Retina (tissue), 1 donor: ENCODE measurements at places on chromosomes 11 and 22.

DNA sequence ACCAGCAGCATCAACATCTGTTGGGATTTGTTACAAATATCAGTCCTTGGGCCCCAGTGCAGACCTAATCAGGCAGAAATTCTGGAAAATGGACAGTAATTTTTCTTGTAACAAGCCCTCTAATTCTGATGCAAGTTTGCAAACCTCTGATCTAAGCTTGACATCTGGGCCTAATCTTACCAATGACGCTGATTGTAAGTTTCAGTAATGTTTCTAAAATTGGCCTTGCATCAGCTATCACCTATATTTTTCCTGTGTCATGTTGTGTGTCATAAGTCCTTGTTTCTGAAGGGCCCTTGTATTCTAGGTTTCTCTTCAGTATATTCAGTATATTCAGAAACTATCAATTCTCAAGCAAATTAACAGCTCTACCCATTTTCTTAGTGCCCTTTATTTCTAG, 36.4 kb downstream of the ZNF215 start:
- no peak for DNase-seq

GRCh38 chr11:2517386-2518064, 72.7 kb downstream of the KCNQ1 start:
- DNase-seq: peak; percentile 0

GRCh38 chr22:38831166-38831945, 12.5 kb downstream of the NPTXR start:
- no peak for DNase-seq

- no peak for DNase-seq
These were observed 39.8 kb downstream of the GLB1L2 start for GRCh38 chr11:134371436-134372185.

DNA sequence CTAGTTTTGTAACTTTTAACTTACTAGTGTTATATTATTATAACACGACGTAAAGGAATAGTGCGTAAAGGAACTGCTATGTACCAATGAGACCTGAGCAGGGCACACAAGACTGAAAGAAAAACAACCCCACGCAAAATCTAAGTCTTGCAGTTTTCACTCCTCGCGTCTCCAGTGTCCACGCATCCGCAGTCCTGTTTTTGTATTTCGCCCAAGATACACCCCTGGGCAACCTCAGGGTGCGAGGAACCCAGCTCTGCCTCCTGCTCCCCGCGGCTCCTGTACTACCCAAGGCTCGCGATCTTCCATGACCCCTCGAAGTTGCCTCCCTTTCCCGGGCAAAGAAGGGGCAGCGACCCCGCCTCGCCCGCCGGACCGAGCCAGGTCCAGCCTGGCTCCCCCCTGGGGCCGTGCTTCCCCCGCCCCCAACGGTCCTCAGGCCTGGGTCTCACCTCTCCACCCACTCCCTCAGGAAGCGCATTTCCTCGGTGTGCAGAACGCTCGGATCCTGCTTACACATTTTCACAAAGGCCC, 393 bp downstream of the ST13 start:
- DNase-seq: peak; percentile 85

DNA sequence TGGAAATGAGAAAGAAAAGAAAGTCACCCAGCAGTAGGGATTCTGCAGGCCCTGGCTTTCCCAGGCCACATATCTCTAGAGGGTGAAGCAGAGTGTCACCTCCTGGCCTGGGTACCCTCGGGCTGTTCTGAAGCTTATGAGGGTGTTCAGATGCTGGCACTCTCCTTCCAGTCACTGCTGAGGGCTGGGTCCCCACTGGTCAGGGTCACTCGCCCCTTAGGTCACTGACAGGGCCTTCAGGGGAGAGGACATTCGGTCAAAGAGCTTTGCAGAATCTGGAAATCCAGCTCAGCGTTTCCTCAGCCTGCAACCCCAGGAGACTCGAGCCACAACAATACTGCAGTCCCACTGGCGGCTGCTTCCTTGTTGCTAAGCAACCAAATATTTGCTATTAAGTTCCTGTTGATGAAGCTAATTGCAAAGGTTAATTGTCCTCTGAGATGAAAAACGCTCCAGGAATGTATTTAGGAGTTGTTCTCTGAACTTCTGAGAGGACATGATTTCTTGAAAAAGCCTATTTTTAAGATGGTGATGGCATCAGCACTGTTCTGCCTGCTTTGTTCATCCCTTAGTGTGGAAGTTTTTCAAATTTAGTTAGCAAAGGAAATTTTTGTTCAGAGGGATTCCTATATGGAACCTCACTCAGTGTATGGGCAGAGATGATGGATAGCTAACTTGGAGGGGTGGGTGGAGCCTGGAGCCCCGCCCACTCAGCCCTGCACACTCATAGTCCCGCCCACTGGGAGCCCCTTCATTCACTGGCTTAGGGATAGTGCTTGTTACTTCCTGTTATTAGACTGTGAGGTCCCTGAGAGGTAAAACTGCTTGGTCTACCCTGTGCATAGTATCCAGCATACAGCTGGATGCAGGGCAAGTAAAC, 109.2 kb downstream of the CSNK2A3 start:
- DNase-seq: peak; percentile 77

DNA sequence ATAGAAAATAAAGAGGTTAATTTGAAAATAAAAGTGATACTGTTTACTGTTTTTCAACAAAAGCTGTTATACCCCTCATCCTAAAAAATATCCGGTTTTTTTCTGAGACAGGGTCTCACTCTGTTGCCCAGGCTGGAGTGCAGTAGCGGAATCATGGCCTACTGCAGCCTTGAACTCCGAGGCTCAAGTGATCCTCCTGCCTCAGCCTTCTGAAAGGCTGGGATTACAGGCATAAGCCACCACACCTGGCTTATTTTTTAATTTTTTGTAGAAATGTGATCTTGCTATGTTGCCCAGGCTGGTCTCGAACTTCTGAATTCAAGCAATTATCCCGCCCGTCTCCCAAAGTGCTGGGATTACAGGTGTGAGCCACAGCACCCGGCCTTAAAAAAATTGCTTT, 35.7 kb downstream of the ALG9 start:
- no peak for DNase-seq

GRCh38 chr22:30272781-30273601, 6.3 kb upstream of the OSM start:
- no peak for DNase-seq

DNA sequence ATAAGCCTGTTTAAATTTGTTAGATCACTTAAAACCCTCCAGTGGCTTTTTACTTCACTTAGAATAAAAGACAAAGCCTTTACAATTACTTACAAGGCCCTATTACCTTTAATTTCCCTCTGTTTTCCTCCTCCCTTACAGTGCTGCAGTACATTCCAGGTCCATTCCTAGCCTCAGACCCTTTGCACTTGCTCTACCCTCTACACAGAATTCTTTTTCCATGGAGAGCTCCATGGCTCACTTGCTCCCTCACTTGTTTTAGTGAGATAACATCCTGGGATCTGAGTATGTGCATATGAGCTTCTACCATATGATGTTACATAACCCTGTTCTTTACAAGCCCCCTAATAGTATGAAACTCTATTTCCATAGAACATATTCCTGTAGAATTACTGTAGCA, 24.4 kb downstream of the ZNF214 start:
- DNase-seq: no peak

GRCh38 chr11:95147364-95147905, 57.8 kb downstream of the ENDOD1 start:
- no peak for DNase-seq

- DNase-seq: no peak
These were observed 50.3 kb upstream of the SORL1-AS1 start for GRCh38 chr11:121503051-121503450.

GRCh38 chr22:31938296-31938695, 6.0 kb upstream of the YWHAH start:
- DNase-seq: no peak

- no peak for DNase-seq
These were observed 43.5 kb downstream of the NELL1 start for GRCh38 chr11:20712912-20713311.

- DNase-seq: no peak
These were observed 67.7 kb downstream of the CELSR1 start for GRCh38 chr22:46469711-46470110.

GRCh38 chr22:20118300-20119020, 1.4 kb upstream of the TRMT2A start:
- DNase-seq: no peak

- DNase-seq: no peak
These were observed 109.3 kb downstream of the DDX10 start for GRCh38 chr11:108774037-108774730.

DNA sequence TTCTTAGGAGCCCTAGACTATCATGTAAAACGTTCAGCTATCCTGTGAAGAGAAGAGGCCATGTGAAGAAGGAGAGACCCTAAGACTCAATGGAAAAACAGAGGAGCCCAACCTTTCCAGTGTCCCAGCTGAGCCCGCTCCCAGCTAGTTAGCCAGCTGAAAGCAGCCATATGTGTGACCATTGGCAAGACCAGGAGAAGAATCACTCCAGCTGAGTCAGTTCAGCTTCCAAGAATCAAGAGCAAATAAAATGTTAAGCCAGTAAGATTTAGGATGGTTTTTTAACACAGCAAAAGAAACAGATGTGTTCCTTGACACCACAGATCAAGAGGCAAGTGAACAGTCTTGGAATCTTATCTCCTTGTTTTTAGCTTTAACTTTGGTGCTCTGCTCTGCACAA, 108.0 kb downstream of the CCDC81 start:
- DNase-seq: no peak

DNA sequence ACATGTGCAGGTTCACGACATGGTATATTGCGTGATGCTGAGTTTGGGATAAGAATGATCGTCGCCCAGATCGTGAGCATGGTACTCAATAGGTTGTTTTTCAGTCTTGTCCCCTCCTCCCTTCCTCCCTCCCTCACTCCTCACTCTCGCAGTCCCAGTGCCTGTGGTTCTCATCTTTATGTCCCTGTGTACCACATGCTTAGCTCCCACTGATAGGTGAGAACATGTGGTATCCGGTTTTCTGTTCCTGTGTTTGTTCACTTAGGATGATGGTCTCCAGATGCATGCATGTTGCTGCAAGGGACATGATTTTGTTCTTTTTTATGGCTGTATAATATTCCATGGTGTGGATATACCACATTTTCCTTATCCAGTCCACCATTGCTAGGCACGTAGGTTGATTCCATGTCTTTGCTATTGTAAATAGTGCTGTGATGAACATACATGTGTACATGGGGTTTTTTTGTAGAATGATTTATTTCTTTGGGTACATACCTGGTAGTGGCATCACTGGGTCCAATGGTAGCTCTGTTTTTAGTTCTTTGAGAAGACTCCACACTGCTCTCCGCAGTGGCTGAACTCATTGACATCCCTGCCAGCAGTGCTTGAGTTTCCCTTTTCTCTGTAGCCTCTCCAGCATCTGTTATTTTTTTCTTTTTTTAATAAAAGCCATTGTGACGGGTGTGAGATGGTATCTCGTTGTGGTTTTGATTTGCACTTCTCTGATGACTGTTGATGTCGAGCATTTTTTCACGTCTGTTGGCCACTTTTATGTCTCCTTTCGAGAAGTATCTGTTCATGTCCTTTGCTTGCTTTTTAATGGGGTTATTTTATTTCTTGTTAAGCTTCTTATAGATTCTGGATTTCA, 16.4 kb downstream of the ZBED4 start:
- DNase-seq: no peak

DNA sequence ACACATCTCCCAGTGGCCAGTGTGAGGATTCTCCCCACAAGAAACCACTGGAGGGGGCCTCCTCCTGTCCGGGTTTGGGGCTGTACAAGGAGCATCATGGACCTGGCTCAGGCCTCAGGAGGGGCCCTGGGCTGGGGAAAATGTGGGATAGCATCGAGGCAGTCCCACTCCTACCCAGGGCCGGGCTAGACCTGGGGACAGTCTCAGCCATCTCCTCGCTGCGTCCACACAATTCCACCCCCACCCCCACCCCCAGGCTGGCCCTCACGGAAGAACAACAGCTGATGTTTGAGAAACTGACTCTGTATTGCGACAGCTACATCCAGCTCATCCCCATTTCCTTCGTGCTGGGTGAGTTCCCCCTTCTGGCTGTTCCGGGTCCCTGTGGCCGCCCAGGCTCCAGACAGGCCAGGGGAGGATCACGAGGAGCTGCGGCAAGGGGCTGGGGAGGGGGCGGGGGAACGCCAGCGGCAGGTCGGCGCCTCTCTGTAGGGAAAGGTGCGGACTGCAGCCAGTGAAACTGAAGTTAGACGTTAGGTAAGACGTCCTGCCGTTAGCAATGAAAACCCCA, 4.8 kb downstream of the BEST1 start:
- peak; percentile 65 for DNase-seq

DNA sequence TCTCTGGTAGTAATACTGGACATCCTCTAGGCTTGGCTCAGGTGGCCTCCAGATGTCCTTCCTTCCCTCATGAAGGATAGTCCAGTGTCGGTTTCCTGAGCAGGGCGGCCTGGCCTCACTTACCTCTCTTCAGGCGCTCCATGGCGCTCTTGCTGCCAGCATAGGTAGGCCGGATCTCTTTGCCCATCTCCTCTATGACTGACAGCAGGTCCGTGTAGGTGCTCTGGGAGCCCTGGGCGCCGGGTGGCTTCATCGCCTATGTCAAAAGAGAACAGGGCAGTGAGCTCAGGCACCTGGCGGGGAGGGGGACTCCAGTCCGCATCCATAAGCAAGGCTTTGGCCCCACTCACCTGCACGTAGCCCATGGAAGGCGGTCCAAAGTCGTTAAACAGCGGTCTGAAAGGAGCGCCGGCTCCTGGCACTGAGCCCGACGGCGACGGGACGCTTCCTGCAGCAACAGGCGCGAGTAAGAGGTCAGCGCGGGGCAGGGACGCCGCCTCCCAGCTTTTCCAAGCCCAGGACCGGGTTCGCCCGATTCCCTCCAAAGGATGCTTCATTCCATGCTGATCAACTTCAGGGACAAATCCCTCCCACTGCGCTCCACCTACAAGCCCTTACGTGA, 609 bp downstream of the CDK2AP2 start:
- no peak for DNase-seq

GRCh38 chr11:811446-812245, 1.9 kb downstream of the RPLP2 start:
- DNase-seq: no peak

- DNase-seq: peak; percentile 80
These were observed 781 bp upstream of the TEF start for GRCh38 chr22:41380993-41381328.

GRCh38 chr11:120941000-120941399, 82.9 kb upstream of the TBCEL start:
- DNase-seq: no peak

- DNase-seq: no peak
These were observed 726.9 kb downstream of the BRD1 start for GRCh38 chr22:49100773-49101172.

DNA sequence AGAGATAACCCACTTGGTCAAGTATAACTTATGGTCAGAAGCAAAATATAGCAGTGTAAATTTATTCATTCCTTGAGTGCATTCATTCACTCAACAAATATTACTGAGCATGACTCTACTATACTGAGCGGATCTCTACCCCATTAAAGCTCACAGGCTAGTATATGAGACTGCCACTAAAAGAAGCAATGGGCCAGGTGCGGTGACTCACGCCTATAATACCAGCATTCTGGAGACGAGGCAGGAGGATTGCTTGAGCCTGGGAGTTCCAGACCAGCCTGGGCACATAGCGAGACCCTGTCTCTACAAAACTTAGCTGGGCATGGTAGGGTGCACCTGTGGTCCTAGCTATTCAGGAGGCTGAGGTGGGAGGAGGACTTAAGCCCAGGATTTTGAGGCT, 197.6 kb upstream of the BLID start:
- DNase-seq: no peak
